ENCODE measurements at places on chromosomes 7 and 10.

- no peak for DNase-seq
These were observed 4.4 kb upstream of the BET1 start for GRCh38 chr7:94008537-94008936.

DNA sequence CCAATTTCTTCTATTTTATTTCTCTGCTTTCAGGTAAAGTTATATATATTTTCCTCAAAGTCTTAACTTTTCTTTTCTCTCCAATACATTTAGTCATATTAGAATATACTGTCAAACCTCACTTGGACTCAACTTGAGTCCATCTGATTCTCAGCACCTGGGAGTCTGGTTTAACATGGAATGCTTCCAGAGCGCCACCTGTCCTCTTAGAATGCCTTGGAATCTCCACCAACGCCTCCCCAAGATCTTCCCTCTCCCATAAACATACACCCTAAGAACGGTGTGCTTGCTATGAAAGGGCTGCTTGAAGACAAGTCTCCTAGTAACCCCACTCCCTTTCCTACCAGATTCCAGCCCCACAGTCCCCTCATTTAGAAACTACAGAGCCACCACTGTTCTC is 229.1 kb upstream of the MKLN1 start:
- no peak for DNase-seq

DNA sequence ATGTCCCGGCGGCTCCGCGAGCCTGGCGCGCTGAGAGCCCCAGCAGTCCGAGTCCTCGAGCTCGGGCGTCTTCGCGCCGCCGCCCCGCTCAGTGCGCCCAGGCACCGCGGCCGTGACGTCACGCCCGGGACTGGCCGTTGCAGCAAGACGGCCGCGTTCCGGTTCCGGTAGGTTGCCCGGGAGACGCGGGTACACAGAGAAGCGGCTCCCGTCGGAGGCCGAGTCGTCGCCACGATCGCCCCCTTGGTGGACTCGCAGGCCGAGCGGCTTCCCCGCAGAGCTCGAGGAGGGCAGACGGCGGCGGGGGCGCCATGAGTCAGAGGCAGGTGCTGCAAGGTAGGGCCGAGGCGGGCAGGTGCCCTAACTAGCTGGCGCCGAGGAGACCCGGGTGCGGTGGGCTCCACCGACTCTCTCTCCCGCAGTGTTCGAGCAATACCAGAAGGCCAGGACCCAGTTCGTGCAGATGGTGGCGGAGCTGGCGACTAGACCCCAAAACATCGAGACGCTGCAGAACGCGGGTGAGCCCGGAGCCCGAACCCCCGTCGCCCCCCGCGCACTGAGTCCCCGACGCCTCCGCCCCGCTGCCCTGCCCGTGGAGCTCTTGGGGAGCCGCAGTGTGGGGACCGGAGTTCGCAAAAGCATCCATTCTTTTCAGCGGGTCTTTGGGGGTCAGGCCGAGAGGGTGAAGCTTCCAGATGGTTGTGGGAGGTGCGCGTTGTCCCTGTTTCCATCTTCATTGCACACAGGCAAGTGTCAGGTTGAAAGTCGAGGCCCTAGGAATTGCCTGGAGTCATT is at the start of gene SPAG6:
Gene SPAG6 (plus strand): TSS at position 196 of the 795 bp plus-strand sequence. CDS start 116 bp downstream, at position 312.
- no peak for DNase-seq

- no peak for DNase-seq
These were observed 245.5 kb downstream of the REEP3 start for GRCh38 chr10:63766745-63767137.

GRCh38 chr10:77315496-77316129 is 322.0 kb downstream of the KCNMA1 start:
- no peak for DNase-seq

Measured in T-cell (primary cell).